CD14-positive monocyte (primary cell): ENCODE measurements at places on chromosomes 1 and 21. TPM values are rescaled to one million over a fixed set of nuclear protein-coding genes. Genes with fewer than 3 reads are reported as not detected.

- no peaks in the 10 kb centered on the region for H3K36me3 ChIP-seq
- H3K27me3 ChIP-seq: no peaks in the 10 kb centered on the region
- no peak overlapping the region for H3K4me3 ChIP-seq
These were observed 93.1 kb upstream of the HAO2 start for GRCh38 chr1:119275145-119276134.

DNA sequence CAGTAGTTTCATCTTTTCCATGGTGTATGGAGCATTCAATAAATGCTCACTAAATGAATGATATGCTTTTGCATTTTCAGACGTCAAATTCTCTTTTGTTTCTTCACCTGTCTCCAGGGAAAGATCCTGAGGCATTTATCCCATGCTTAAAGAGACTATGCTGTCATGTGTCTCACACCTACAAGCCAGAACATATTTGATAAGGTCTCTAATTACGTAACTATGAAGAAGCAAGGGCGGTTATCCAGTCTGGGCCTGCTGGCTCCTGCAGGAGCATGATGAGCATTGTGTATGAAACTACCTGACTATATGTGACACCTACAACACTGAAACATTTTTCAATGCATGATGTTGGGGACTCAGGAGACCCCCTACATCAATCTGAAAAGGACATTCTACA lies 51.8 kb downstream of the FBXO42 start:
- H3K36me3 ChIP-seq: peaks cover 44% of the 10 kb centered on the region
- no peaks in the 10 kb centered on the region for H3K27me3 ChIP-seq
- no peak overlapping the region for H3K27ac ChIP-seq
- peaks cover 17% of the 10 kb centered on the region for H3K4me1 ChIP-seq

- H3K27ac ChIP-seq: no peak overlapping the region
- no peaks in the 10 kb centered on the region for H3K36me3 ChIP-seq
- no peak for DNase-seq
- no peaks in the 10 kb centered on the region for H3K27me3 ChIP-seq
These were observed 244.6 kb upstream of the NEGR1 start for GRCh38 chr1:72526926-72527325.

DNA sequence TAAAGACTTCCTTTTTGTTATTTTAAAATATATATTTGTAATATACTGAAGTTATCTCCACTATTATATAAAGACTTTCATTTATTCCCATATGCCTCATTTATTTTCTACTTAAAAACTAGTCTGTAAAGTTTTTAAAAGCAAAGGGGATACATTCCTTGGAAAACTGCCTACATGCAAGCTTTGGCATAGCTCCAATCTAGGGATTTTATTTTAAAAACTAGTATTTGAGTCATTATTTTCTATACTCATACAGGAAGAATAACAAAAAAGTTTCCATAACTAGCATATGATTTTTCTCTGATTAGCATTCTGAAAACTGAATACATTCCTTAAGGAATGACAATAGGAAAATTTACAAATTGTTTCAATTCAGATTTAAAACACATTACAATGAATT lies 88.9 kb downstream of the COL24A1 start:
- H3K27ac ChIP-seq: no peak overlapping the region
- H3K27me3 ChIP-seq: no peaks in the 10 kb centered on the region
- H3K36me3 ChIP-seq: no peaks in the 10 kb centered on the region
- no peaks in the 10 kb centered on the region for H3K4me1 ChIP-seq
- H3K4me3 ChIP-seq: no peak overlapping the region

DNA sequence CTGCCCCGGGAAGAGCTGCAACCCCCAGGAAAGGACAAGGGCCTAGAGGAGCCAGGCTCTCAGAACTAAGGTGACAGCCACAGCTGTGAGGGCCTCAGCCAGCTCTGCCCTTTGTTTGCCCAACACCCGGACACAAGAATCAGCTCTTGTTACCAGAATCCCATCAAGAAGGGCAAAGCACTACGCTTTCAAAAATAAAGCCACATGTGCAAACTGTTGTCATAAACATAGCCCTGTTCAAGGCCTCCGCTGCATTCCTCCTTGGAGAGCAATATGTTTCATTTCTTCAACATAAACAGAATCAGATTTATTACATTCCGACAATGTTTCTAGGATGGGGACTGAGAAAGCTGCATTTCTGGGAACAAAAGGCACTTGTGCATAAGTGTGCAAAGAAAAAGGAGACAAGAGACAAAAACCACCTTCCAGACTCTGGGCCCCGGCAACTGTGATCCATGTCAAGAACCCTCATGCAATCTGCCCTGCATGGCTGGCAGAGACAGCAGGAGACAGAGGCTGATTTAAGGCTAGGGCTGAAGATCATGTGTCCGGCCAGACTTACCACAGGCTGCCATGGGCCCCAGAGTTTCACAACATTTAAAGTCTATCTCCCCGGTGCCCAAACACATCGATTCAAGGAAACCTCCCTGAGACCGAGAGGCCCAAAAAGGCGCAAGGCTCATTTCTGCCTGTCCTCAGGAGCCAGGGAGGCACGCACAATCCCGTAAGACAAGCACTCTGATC lies 71.0 kb downstream of the SSBP3 start:
- no peaks in the 10 kb centered on the region for H3K27me3 ChIP-seq
- H3K4me1 ChIP-seq: peaks cover 6% of the 10 kb centered on the region
- H3K4me3 ChIP-seq: no peak overlapping the region

DNA sequence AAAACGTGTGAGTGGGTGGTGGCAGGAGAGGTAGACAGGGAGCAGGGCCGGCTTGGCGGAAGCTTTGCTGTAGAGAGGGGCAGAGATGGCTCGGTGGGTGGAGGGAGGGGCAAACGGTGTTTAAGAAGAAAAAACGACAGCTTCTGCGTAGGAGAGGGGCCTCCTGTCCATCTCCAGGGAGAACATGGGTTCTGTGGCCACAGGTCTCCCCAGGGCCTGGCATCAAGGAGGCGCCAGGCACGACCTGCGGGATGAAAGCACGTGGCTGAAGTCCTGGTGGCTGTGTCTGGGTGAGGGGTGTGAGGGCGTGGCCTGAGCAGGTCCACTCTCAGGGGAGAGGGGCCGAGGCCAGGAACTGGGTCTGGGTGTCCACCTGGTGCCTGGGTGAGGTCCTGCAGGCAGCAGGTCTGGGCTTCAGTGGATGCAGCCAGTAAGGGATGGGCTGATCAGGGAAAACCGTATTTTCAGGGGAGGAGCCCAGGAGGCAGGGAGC lies 940 bp upstream of the PRKCZ start:
- H3K4me3 ChIP-seq: peak overlapping the region; percentile 70
- DNase-seq: no peak
- peaks cover 9% of the 10 kb centered on the region for H3K27me3 ChIP-seq
- no peak overlapping the region for H3K27ac ChIP-seq
- H3K36me3 ChIP-seq: no peaks in the 10 kb centered on the region
- H3K4me1 ChIP-seq: peaks cover 19% of the 10 kb centered on the region

DNA sequence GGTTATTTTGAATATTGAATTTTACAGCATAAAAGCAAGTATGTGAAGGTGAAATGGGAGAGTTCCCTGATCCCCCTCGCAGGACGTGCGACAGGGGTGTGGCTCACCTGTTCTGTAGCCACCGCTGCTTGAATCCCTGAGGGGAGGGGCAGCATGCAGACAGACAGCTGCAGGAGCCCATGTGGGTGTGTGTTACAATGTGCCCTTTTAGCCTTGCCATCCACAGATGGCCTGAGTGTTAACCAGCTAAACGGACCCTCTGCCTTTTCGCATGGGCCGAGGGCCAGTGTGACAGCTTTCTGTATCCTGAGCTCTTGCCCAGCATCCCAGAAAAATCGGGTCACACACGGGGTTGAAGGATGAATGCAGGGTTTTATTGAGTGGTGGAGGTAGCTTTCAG lies 43.3 kb downstream of the JAM2 start:
- no peaks in the 10 kb centered on the region for H3K4me1 ChIP-seq
- no peaks in the 10 kb centered on the region for H3K27me3 ChIP-seq
- no peak overlapping the region for H3K27ac ChIP-seq
- no peak overlapping the region for H3K4me3 ChIP-seq

- no peak overlapping the region for H3K27ac ChIP-seq
- H3K4me1 ChIP-seq: peaks cover 30% of the 10 kb centered on the region
These were observed 4.3 kb downstream of the ADAMTS1 start for GRCh38 chr21:26840912-26841311.

GRCh38 chr1:212315907-212316306 lies 30.7 kb downstream of the PPP2R5A start:
- peaks cover 8% of the 10 kb centered on the region for H3K36me3 ChIP-seq
- peaks cover under 1% of the 10 kb centered on the region for H3K4me1 ChIP-seq
- H3K4me3 ChIP-seq: no peak overlapping the region

- H3K27me3 ChIP-seq: no peaks in the 10 kb centered on the region
- no peaks in the 10 kb centered on the region for H3K36me3 ChIP-seq
- peak overlapping the region; percentile 82 for H3K4me3 ChIP-seq
- peak; percentile 84 for DNase-seq
- peaks cover 42% of the 10 kb centered on the region for H3K4me1 ChIP-seq
- H3K27ac ChIP-seq: peak overlapping the region; percentile 69
These were observed 1.4 kb downstream of the CITED4 start for GRCh38 chr1:40860706-40861223.

- H3K4me1 ChIP-seq: no peaks in the 10 kb centered on the region
- no peaks in the 10 kb centered on the region for H3K36me3 ChIP-seq
- no peak overlapping the region for H3K27ac ChIP-seq
- no peak overlapping the region for H3K4me3 ChIP-seq
- no peak for DNase-seq
- peaks cover 18% of the 10 kb centered on the region for H3K27me3 ChIP-seq
These were observed 90.7 kb downstream of the IGSF21 start for GRCh38 chr1:18198260-18198659.

GRCh38 chr1:2431518-2431917 lies 19.2 kb upstream of the PEX10 start:
- no peak overlapping the region for H3K27ac ChIP-seq
- H3K36me3 ChIP-seq: no peaks in the 10 kb centered on the region
- no peaks in the 10 kb centered on the region for H3K27me3 ChIP-seq
- no peaks in the 10 kb centered on the region for H3K4me1 ChIP-seq
- no peak for DNase-seq
- H3K4me3 ChIP-seq: no peak overlapping the region

- no peak overlapping the region for H3K4me3 ChIP-seq
- H3K27me3 ChIP-seq: no peaks in the 10 kb centered on the region
- no peaks in the 10 kb centered on the region for H3K4me1 ChIP-seq
- DNase-seq: no peak
- H3K27ac ChIP-seq: no peak overlapping the region
- no peaks in the 10 kb centered on the region for H3K36me3 ChIP-seq
These were observed 96.6 kb downstream of the FGGY start for GRCh38 chr1:59393211-59394180.

GRCh38 chr1:109158433-109158832 lies 44.5 kb downstream of the ELAPOR1 start:
- no peaks in the 10 kb centered on the region for H3K36me3 ChIP-seq
- peaks cover 38% of the 10 kb centered on the region for H3K4me1 ChIP-seq
- H3K27ac ChIP-seq: no peak overlapping the region
- DNase-seq: no peak
- no peaks in the 10 kb centered on the region for H3K27me3 ChIP-seq
- H3K4me3 ChIP-seq: no peak overlapping the region

DNA sequence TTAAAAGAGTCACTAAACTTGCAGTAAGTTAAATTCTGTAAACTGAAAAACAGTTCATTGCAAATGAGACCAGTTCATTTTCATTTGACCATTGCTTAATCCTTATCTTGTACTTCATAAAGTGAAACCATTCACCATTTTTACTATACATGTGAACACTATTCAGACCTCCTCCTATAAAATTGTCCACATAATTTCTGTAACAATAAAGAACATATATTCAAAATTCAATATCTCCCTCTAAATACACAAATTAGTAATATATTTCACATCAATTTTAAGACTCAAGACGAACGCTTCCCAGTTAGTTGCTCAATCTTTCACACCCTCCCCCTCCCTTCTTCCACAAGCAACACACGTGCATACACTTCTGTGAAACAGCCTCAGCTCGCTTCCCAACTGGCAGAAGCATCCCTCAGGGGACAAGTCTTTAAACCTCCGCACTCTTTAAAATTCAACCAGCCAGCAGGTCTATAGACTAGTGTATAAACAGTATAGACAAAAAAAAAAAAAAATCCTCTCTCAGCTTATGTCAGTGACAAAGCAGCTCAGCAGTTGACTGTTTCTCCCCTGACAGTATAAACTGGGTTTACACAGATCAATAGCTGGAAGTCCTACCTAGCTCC lies 99.6 kb downstream of the DENND1B start:
- H3K36me3 ChIP-seq: no peaks in the 10 kb centered on the region
- H3K4me1 ChIP-seq: peaks cover 4% of the 10 kb centered on the region
- H3K27me3 ChIP-seq: no peaks in the 10 kb centered on the region
- DNase-seq: peak; percentile 3

DNA sequence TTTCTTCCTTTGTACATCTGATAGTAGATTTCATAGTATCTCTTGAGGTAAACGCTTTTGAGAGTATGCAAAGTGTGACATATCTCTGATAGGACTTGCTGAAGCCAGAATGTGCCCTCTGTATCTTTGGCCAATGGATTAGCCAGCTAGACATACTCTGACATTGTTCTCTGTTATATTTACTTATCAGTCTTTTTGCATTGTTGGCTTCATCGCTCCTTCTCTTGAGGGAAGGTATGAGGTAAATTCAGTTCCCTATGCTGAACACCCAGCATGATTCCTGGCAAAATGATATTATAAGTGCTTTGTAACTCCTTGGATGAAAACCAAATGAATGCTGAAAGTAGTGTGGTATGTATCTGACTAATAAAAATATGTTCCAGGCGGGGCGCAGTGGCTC lies 163.2 kb upstream of the CACYBP start:
- DNase-seq: no peak
- H3K36me3 ChIP-seq: no peaks in the 10 kb centered on the region
- no peaks in the 10 kb centered on the region for H3K27me3 ChIP-seq
- no peak overlapping the region for H3K27ac ChIP-seq

DNA sequence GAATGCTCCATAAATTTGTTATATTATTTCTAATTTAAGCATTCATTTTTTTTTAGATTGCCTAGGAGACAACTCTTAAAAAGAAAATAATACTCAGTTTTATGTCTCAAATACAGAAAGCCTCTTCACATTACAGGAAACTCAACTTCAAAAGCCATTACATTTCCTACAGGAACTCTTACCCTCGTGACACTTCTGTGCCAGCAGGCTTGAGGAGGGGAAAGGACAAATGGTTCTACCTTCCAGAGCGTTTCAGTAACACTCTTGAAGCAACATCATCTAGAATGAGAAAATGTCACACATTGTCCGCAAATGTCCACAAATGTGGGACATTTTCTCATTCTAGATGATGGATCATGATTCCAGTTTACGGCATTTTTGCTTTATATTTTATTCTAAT lies 51.7 kb downstream of the PTPN14 start:
- H3K27ac ChIP-seq: no peak overlapping the region
- H3K36me3 ChIP-seq: no peaks in the 10 kb centered on the region

DNA sequence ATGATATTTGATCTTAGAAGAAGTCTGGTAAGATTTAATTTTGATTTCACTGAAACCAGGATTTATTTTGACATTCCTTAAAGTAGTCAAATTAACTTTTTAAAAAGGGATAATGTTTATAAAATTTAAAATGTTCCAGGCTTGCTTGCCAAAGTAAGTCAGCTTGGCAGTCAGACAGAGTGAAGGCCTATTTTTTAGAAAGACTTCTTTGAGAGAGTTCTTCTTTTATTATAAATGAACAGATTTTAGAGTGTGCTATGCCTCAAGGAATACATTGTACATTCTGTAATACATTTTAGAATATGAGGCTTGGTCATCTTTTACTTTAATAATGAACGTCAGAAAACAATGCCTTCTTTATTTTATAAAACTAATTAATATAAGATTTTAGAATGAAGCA lies 138.7 kb downstream of the DISP1 start:
- H3K4me3 ChIP-seq: no peak overlapping the region
- H3K4me1 ChIP-seq: no peaks in the 10 kb centered on the region
- H3K27me3 ChIP-seq: no peaks in the 10 kb centered on the region
- H3K36me3 ChIP-seq: no peaks in the 10 kb centered on the region
- no peak overlapping the region for H3K27ac ChIP-seq

The SPRR2G gene
- polyA plus RNA-seq: not detected

The DAB1 gene
- not detected for polyA plus RNA-seq

The MROH9 gene
- not detected for polyA plus RNA-seq

The CRYZL1 gene
- 25.9 TPM for polyA plus RNA-seq

The TMEM200B gene
- not detected for polyA plus RNA-seq

The COL24A1 gene
- polyA plus RNA-seq: 0.13 TPM

The DHRS3 gene
- polyA plus RNA-seq: 0.29 TPM

The FAM229A gene
- not detected for polyA plus RNA-seq

The C4BPB gene
- not detected for polyA plus RNA-seq
